ENCODE measurements at places on chromosomes 1 and 21.

GRCh38 chr1:235078480-235079381, 49.9 kb downstream of the TOMM20 start:
- DNase-seq: no peak

- no peak for DNase-seq
These were observed 137.2 kb upstream of the NGF start for GRCh38 chr1:115475252-115475651.

GRCh38 chr1:237931581-237931980, 40.9 kb upstream of the ZP4 start:
- DNase-seq: no peak

- DNase-seq: no peak
These were observed 18.9 kb downstream of the PLCH2 start for GRCh38 chr1:2495026-2495425.

DNA sequence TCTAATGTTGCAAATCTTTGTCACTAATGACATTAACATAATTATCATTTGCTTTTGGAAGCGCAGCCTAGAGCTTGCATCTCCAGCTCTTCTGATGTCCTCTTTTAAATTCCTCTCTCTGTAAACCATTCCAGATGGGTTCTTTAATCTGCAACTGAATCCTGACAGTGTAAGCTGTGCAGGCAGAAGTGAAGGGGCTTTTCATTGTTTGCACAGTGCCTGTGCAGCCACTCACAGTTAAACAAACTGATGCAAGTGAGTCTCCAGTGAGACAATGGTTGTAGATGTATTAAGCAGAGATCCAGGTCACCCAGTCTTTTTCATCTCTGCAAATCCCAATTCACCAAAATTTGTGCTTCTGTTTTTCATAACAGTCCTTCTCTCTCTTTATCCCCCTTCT, 22.5 kb upstream of the FCRL5 start:
- DNase-seq: no peak

- no peak for DNase-seq
These were observed 58.3 kb upstream of the SDC3 start for GRCh38 chr1:30966690-30967369.

GRCh38 chr1:85611425-85611824, 30.9 kb downstream of the CCN1 start:
- no peak for DNase-seq

GRCh38 chr1:58939666-58940370, 156.0 kb upstream of the JUN start:
- no peak for DNase-seq

GRCh38 chr21:43603641-43604504, 55.4 kb downstream of the HSF2BP start:
- peak; percentile 3 for DNase-seq

- no peak for DNase-seq
These were observed 51.7 kb downstream of the WLS start for GRCh38 chr1:68180441-68181164.

- no peak for DNase-seq
These were observed 221.9 kb upstream of the DUSP10 start for GRCh38 chr1:221963742-221964141.

GRCh38 chr1:161195171-161195570, 3.7 kb downstream of the ADAMTS4 start:
- DNase-seq: peak; percentile 91

DNA sequence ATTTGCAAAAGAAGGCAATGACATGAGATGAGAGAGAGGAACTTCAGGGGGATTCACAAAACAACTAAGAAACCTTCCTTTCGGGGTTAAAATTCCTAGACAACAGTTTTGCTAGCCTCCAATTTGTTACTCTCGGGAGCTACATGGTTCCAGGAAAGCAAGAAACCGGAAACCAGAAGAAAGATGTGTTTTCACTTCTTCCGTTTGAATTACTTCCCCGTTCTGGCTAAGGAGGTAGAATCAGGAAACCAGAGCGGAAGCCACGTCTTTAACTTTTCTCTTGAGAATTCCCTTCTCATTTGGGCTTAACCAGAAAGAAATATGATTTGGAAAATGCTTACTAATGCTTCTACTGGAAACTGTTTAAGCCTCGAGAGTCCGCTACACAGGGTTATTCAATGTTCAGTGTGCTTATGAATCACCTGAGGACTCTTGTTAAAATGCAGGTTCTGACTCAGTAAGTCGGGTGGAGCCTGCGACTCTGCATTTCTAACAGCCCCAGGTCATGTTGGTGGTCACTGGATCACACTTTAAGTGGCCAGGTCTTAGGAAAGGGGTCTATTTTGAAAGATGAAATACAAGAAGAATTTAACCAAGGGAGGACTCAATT, 43.5 kb upstream of the MCOLN3 start:
- peak; percentile 70 for DNase-seq

DNA sequence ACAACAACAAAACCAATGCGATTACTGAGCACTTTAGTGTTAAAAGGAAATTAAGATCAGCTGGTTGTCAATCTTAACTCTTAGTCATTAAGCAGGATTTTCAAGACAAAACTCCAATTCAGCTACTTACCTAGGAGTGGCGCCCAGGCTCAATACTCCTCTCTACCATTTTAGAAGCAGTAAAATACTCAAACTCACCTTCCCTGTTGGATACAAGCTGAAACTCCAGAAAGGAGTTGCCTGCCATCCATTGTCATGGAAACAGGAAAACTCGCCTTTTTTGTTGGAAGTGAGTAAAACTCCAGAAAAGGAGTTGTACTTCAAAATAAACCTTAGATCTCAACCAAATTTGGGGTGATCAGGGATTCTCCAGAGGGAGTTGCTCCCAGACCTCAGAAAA, 127.0 kb upstream of the F3 start:
- no peak for DNase-seq

GRCh38 chr1:89149976-89150375, 24.1 kb upstream of the GBP2 start:
- DNase-seq: no peak

DNA sequence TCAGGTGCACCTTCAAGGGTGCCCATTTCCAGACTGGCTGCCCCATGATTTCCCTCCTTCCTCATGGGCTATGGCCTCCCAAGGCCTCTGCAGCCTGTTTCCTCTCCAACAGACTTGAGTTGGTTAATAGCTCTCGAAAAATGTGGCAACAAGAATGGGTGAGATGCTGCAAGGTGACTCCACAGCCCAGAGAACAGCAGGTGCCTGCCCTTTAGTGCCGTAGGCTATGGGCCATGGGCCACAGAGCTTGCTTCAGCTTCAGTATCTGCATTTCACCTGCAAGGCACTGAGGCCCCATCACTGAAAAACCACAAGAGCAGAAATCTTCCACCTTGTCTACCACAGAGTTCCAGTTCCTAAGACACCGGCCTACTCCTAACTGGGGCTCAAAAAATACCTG, 122.0 kb downstream of the ETS2 start:
- no peak for DNase-seq

GRCh38 chr1:1290238-1290731, 10.0 kb downstream of the SCNN1D start:
- peak; percentile 36 for DNase-seq

- DNase-seq: peak; percentile 41
These were observed 126.7 kb upstream of the KIAA0040 start for GRCh38 chr1:175319112-175319911.

- DNase-seq: no peak
These were observed 552.5 kb upstream of the ADAMTS5 start for GRCh38 chr21:27519361-27519760.

- DNase-seq: no peak
These were observed 49.5 kb downstream of the TGFBR3 start for GRCh38 chr1:91836331-91837040.

DNA sequence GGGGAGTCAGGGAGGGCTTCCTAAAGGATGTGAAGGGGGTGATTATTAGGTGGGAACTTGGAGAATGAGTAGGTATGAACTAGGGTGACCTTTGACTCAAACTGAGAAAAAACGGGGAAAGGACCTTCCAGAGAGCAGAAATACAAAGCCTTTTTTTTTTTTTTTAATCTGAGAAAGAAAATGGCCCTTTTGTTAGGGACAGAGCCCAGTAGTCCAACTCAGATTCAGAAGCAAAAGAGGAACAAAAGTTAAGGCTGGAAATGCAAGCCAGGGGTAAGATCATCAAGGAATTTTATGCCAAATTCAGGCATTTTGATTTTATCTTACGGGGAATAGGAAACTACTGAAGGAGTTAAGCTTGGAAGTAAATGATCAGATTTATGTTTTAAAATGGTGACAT, 96.0 kb upstream of the SMYD2 start:
- DNase-seq: no peak

GRCh38 chr21:32412162-32413014, at the start of gene EVA1C:
TSS of gene EVA1C (plus strand) at chr21:32412706. CDS start at chr21:32412854, 148 bp downstream.
- no peak for DNase-seq

DNA sequence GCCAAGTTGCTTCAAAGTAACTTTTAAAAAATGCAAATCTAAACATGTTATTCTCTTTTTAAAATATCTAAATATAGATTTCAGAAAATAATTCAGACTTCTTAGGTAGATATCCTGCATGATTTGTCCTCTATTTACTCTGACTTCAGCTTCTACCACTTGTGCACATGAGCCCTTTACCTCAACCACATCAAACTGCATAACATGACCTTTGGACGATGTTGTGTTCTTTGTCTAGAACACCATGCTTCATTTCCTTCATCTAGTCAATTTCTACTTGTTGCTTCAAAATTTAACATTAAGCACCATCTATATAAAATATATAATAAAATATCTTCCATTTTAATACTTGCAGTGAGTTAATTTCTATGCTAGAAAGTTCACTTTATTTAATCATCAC, 96.9 kb downstream of the PLPP3 start:
- DNase-seq: no peak

DNA sequence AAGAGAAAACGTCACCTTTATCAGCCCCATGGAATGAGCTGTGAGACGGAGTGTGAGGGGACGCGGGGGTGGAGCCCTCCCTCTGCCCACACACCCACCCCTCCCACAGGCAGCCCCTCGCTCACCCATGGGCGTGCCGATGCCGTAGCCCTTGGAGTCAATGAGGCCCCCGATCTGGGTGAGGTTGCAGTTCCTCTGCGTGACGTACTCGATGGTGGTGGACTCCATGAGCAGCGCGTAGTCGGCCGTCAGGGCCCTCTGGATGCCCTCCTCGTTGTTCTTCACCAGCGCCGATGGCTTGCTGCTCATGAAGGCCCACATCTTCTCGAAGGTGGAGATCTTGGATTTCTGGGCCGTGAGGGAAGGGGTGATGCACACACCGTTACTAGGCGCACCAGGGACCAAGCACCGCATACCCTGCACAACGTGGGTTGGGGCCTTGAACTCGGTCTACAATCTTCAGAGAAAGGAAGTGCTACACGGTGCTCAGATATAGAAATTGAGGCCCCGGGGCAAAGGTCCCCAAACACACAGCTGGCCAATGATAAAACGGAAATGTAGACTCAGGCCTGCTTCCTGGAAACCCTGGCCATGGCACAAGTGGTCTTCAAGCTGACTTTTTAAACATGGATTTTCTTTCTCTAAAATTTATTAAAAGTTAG, 228.2 kb downstream of the GRIK3 start:
- DNase-seq: no peak

- DNase-seq: no peak
These were observed 54.1 kb upstream of the ATP1A1 start for GRCh38 chr1:116318897-116319296.

DNA sequence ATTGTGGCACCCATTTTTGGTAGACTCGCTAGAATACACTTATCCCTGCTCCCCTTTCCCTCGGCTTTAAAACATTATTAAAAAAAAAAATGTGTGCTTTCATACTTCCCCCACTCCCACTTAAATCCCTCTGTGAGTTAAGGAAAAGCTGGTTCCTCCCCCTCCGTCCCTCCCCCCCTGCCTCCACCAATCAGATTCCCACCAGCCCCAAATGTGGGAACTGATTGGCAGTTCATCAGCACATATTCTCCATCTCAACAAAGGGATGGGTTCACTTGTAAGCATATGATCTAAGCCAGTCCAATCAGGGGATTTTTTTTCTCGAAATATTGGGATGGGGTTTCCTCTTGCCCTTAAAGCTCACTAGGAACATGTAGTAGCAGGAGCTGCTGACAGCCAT, 10.8 kb upstream of the FYB2 start:
- DNase-seq: no peak

DNA sequence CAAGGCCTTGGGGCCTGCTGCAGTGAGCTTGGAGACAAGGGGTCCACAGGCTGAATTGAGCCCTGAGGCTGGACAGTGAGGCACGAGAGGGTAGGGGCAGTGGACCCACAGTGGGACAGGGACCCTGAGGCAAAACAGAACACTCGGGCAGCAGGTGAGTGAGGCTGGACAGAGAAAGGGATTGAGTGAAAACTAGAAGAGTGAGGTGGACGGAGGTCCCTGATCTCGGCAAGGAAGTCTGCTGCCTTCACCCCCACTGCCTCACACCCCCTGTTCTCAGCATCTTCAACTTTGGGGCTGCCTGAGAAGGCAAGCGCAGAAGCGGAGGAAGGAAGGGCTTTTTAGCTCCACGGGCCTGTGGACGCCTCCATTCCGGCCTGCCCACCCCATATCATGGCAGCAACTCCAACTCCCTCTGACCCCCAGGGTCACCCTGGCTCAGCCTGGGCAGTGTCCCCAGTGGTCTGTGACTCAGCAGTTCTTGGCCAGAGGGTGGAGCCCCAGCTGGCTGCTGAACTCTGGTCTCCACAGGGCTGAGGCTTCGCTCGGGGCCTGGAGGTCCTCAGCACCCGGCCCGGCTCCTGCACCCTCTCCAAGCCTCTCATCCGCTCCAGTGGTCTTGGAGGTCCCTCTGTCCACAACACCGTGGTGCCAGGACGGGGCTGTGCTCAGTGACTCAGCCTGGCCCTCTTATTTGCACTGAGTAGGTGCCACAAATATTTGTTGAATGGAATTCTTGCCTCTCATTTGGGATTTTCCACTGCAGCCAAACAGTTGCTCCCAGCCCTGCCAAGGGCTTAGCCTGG, 60.0 kb upstream of the EPS8L3 start:
- DNase-seq: no peak

DNA sequence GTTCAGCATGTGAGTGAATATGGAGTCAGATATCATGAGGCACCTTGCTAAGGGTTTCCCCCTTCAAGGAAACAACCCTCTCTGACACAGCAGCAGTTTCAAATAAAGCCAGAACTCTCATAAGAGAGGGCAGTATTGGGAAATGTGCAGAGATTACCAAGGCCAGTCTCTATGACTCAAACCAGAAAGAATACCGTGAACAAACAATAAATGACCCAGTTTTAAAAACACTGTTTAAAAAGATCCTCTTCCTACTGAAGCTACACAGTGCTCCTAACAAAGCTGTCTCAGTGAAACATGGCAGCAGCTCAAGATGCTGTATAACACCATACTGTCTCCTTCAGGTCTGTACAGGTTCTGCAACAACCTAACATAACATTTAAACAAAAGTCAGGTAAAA, 102.6 kb downstream of the KIAA0319L start:
- peak; percentile 79 for DNase-seq

All from MV-4-11 (cell line).